ENCODE measurements at places on chromosomes 16 and 17.

GRCh38 chr16:78529881-78530280 is 430.4 kb downstream of the WWOX start:
- DNase-seq: no peak

GRCh38 chr16:71540-72401 is 660 bp downstream of the RHBDF1 start:
- DNase-seq: no peak

DNA sequence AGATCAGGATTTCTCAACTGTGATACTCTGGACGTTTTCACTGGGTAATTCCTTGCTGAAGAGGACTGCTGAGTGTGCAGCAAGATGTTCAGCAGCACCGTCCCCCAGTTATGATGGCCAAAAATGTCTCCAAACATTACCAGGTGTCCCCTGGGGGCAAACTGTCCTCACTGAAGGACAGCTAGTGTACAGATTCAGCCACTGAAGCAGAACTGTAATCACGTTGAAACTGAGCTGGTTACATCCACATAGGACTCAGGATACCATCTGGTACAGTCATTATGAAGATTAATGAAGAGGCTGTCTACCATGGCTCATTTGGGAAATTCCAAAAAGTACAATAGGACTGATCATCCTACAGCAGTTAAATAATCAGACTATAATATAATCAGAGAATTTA is 43.3 kb upstream of the GINS3 start:
- no peak for DNase-seq

DNA sequence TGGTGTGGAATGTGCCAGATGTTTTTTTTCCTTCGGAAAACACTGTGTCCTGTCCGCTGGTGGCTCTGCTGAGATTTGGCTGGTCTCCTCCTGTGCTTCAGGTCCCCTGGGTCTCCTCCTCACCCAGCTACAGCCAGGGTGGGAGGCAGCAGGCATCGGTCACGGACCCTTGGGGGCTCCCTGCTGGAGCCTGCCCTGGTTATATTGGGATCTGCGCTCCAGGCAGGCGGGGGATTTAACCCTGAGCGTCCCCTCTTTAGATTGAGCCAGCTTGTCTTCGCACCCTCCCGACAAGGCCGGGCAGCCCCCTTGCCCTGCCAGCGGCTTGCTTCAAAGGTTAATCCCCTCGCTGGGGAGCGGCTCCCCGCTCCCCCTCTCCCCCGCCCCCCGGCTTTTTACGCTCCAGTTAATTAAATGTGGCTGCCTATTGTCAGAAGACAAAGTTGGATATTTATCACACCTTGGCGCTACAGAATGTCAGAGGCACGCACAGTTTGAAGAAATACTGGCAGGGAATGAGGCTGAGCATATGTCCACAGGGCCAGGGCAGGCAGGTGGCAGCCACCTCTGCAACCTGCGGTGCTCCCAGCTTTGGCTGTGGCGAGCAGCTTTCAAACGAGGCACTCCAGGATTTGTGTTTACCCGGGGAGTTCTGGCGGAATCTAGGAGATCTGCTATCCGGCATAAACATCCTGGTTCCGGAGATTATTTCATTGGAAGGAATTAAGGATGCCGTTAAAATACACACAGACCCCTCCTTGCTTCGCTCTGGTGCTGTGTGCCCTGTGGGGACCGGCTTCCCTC is 38.2 kb upstream of the GSE1 start:
- no peak for DNase-seq

DNA sequence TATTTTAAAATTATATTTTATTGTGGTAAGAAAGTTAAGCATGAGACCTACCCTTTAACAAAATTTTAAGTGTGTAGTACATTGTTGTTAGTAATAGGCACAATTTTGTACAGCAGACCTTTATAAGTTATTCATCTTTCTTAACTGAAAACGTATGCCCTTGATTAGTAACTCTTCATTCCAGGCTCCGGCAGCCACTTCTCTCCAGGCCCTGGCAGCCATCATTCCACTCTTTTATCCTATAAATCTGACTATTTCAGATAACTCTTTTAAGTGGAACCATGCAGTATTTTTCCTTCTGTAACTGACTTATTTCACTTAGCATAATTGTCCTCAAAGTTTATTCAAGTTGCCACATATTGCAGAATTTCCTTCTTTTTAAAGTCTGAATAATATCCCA is 348.2 kb downstream of the CDH11 start:
- no peak for DNase-seq

DNA sequence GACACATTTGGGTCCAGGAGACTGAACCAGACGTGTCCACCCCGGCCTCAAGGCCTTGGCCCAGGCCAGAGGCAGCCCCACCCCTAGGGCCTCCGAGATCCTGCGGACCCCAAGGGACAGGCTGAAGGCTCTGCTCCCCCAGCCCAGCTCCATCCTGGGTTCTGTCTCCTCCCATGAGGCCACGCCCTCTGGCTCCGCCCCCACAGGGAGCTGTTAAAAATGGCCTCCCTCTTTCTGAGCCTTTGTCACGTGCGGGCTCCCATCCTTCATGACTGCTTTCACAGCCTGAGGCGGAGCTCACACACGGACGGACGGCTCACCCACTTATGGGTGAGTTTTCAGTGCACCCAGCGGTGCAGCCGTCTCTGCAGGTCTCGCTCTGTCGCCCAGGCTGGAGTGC is 6.5 kb upstream of the CACNA1H start:
- DNase-seq: no peak

DNA sequence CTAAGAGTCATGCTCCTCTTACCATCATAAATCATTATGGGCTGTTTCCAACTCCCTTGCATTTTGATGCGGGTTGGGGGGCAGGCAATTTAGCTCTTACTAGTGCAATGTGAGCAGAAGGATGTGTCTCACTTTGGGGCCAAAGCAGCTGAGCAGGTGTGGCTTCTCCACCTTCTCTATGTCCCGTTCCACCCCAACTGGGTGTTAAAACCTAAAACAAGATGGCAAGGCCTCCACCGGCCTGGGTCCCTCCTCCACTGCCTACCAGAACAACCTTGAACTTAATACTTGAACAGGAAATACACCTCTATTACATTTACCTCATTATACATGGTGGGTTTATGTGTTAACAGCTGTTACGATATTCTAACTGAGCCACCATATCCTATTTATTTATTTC is 52.8 kb downstream of the TOX3 start:
- DNase-seq: no peak

GRCh38 chr17:77279448-77280303 is 138.9 kb downstream of the SEC14L1 start:
- DNase-seq: no peak

GRCh38 chr16:86951831-86952598 is 365.2 kb downstream of the C16orf95 start:
- DNase-seq: no peak

GRCh38 chr17:42853004-42853403 is 2.0 kb downstream of the AOC3 start:
- DNase-seq: no peak

DNA sequence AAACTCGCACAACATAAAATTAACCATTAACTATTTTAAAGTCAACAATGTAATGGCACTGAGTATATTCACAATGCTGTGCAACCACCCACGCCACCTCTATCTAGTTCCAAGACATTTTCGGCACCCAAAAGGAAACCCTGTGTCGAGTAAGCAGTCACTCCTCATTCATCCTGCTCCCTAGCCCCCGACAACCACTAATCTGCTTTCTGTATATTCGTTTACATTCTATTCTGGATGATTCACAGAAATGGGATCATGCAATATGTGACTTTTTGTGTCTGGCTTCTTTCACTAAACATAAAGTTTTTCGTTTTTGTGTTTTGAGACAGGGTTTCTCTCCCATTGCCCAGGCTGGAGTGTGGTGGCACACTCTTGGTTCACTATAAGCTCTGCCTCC is 42.2 kb upstream of the HAPSTR1 start:
- DNase-seq: no peak

GRCh38 chr16:85905110-85906095 is 6.4 kb downstream of the IRF8 start:
- DNase-seq: no peak

DNA sequence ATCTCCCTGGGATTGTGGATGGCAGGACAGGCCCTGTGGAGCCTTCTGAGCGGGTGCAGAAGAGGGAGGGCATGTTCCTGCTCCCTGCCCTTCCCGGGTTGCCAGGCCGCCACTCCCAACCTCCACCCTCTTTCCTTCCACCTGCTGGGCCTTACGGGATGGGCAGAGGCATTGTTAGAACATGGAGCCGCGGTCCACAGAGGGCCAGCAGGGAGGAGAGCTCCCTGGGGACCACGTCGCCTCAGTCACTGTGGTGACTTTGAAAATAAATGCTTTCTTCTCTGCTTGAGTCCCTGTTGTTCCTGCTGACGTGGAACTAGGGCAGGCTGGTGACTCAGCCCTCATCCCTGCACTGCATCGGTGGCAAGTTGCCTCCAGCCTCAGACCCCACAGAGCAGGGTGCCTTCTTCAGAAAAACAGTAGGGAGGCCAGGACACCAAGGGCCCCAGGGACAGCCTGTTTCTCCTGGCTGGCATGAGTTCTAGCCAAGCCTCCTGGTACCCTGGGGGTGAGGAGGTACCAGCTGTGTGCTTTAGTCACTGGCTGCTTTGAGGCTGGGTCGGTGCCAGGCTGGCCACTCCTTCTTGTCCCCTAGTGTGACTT is 224.9 kb downstream of the SEC14L1 start:
- DNase-seq: peak; percentile 58

GRCh38 chr17:40912486-40913210 is 24.8 kb downstream of the KRT23 start:
- no peak for DNase-seq

DNA sequence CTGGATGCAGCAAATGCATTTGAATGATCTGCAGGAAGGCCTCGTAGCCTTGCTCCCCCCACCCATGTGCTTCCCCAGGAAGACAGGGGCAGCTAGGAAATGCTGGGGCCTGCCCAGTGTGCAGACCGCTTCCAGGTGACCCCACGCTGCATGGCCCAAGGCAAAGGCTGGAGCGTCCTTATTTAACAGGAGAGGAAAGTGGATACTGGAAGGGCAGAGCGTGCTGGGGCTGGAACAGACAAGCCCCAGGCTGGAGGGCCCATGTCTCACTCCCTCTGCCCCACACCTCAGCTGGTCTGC is 26.1 kb upstream of the NPTX1 start:
- DNase-seq: no peak

DNA sequence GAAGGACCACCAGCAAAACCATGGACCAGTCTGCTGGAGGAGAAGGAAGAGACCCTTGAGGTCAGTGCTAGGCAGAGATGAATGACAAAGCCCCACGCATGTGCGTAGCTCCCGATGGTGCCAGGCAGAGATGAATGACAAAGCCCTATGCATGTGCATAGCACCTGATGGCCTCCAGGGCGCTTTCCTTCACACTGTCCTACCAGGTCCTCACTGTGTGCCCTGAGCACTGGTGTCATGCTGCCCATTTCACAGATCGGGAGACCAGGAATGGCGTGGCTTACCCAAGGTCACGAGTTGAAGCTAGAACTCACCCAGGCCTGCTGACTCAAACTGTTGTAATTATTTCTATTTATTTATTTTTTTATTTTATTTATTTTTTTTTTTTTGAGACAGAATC is 149.6 kb downstream of the KATNIP start:
- DNase-seq: no peak

GRCh38 chr16:57804111-57804837 is 2.0 kb upstream of the KIFC3 start:
- no peak for DNase-seq

GRCh38 chr17:19433255-19433654 is 22.2 kb downstream of the RNF112 start:
- DNase-seq: no peak

- no peak for DNase-seq
These were observed 123.6 kb downstream of the MRTFB start for GRCh38 chr16:14194721-14195120.

DNA sequence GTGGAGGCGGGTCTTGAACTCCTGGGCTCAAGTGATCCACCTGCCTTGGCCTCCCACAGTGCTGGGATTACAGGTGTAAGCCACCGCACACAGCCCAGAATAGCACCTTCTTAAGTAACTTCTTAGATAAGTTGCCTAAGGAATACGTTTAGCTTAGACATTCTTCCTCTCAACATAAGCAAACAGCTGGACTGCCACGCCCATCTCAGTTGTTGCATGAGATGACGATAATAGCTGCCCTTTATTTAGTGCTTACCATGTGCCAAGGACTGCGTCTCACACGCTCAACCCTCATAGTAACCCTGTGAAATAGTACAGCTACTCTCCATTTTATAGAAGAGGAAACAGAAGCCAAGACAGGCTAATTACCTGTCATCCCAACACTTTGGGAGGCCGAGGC is 11.8 kb downstream of the HASPIN start:
- no peak for DNase-seq

DNA sequence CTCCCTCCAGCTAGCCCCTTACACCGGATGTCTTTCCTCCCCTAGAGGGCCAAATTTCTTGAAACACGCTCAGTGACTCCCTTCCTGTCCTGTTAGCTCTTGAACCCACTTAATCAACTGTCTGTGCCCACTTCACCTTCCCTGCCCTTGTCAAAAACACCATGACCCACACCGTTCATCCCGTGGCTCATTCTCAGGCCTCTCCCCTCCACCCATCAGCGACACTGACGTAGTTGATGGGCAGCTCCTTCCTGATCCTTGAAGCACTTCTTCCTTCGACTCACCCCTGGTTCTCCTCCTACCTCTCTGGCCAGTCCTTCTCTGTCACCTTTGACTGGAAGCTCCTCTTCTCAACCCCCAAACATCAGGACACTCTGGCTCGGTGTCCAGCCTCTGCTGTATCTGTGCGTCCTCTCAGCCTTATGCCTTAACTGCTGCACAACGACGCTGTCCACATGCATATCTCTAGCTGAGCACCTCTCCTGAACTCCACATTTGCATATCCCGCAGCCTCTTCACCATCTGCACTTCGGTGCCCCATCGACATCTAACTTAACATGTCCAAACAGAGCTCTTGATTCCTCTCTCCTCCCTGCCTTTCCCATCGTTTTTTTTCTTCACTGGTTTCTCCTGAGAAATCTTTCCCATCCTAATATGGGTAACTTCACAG is 39.3 kb upstream of the CCDC182 start:
- no peak for DNase-seq

DNA sequence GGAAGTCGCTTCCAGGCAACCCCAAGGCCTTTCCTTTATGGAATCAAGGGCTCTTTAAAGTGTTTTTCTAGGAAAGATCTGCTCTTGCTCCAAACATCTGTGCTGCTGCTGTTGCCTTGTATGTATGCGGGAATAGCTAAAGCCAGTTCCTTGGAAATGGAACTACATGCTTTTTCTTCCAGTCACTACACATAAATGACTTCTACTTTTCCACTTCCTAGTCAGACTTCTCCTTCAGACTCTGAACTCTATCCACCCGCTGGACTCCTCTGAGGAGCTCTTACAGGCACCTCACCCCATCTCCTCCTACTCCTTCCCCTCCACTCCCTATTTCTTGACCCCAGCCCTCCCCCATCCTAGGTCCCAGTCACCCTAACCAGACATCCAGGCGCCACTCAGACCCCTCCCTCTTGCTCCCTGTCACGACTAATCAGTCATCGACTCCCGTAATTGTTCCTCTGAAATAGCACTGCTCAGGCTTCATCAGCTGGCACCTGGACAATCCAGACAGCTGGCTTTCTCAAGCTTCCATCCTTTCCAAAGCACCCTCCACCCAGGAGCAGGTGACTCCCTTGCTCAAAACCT is 15.0 kb upstream of the PEMT start:
- DNase-seq: no peak

GRCh38 chr17:50491505-50491904 is 12.8 kb downstream of the RSAD1 start:
- DNase-seq: no peak

- DNase-seq: no peak
These were observed 36.0 kb downstream of the RNF157 start for GRCh38 chr17:76204277-76204676.

All from NCI-H446 (cell line).